Hematopoietic multipotent progenitor cell treated with erythropoietin and hydrocortisone succinate and interleukin-3 and kit ligand, for 17 days (in vitro differentiated cells): ENCODE measurements at places on chromosomes 1 and 21.
A peak's percentile ranks its signal among the peaks of the same experiment; 100 is the strongest.

DNA sequence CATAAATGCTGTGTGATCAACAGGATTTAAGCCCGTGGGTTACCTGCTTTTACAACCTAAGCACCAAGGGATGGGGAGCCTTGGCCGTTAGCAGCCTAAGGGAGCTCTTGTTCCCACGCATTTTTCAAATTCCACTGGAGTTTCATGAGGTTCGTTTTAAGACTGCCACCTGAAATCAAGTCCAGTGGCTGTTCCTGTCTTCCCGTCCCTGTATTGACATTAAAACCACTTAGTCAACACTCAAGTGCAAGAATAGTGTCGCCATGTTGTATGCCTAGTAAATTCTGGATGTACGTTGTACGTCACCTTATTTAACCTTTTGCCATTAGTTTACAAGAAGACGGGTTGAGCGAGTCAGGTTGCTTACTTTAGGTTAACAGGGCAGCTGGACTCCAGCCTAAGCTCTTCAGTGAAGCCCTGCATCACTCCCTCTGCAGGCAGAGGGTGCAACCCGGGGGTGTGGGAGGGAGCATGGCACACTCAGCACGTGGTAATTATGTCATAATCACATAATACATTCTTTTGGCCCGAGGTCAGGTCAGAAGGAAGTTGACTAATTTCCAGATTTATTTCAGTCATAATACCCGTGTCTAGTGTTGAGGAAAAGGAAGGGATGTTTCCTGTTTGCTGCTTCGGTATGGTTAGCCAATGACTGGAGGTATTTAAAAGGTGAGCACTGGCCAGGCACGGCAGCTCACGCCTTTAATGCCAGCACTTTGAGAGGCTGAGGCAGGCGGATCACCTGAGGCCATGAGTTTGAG, 42.5 kb downstream of the CNST start:
- no peak for DNase-seq

GRCh38 chr1:216306830-216307229, 116.4 kb downstream of the USH2A start:
- DNase-seq, result no peak

GRCh38 chr21:35220301-35220700, 171.2 kb upstream of the RUNX1 start:
- no peak for DNase-seq

GRCh38 chr21:43684424-43684823, 25.1 kb downstream of the RRP1B start:
- no peak for DNase-seq

GRCh38 chr1:224564454-224565084, 51.5 kb upstream of the CNIH3 start:
- no peak for DNase-seq

DNA sequence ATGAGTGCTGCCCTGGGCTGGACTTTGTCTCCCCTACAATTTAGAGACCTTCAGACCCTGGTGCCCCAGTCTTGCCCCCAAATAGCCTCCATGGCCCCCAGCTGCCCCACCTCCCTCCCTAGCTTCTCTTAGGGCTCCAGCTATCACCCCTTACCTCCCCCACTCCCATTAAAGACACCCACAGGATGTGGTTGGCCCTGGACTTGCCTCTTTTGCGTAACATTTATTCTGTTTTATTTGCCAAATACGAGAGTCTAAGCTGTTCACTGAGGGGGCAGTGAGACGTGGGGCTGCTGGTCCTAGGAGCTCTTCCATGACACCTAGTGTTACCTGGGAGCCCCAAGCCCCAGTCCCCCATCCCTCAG, 4.5 kb downstream of the ZC3H12A start:
- DNase-seq, result no peak

GRCh38 chr1:53071915-53072314, 9.9 kb downstream of the PODN start:
- no peak for DNase-seq

- DNase-seq, result peak; percentile 73
Measured at GRCh38 chr1:228510803-228511413, 23.7 kb downstream of the RNF187 start.
